ENCODE measurements at places on chromosomes 1 and 21. TPM values are rescaled to one million over a fixed set of nuclear protein-coding genes. Genes with fewer than 3 reads are reported as not detected.

DNA sequence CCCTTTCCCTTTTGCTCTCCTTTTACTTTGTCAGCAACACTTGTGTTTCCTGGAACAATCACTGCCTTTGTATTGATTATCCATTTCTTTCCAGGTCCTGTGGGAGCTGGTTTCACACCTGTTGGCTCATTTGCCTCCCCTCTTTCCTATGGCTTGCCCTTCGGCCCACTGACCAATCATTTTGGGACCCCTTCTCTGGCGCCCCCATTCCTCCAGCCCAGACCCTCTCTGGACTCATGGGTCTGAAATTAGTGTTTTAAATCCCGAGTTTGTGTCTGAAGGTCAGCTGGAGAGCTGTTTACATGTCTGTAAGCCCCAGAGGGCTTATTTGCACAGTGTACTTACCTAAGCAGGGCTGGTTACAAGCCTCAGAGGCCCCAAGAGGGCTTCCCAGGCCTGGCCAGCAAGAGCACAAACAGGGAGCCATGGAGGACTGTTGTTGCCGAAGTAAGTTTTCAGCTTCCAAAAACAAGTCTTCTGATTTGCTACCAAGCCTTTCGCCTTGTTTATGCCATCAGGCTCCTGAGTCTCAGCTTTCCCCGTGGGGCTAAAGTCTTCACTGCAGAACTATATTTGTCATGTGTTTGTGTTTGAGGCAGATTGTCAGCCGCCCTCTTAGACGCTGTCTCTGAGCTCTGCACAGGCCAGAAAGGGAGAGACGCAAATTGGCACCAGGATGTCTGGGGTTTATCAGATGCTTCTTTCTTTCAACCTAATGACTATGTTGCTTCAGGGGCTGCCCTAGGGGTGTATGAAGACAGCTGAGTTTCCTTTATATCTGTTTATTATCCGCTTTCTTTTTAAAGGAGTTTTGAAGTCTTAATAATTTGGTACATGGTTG lies 93.0 kb downstream of the ATP1A1 start:
- no peak for DNase-seq

AUNIP gene
- total RNA-seq = not detected

DNA sequence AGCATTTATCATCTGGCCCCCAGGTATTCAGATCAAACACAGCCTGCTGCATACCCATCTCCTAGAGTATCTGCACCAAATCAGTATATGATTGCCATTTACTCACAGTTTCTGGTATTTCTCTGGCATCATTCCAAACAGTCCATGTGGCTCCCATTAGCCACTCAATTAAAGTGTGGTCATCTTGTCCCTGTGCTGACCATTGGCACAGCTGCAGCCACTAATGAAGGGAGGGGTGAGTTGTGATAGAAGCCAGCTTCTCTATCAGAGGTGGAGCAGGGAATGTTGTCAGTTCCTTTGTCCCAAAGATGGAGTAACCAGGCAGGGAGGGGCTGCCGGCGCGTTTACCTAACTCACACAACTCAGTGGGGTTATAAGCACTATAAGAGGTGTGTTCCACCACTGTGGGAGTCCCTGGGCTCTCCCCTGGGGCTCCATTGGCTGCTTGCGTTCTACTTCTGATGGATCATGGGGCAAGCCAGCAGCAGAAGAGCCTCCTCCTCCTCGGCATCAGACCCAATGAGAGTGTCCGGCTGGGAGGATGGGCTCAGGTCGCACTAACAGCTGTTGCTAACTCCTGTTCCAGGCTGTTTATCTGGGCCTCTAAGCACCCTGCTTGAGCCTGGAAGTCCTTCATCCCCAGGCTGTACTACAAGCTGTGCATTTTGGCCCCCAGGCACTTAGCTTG lies 108.6 kb downstream of the GDAP2 start:
- DNase-seq = no peak

GRCh38 chr1:56863265-56863992 lies 8.8 kb downstream of the C8A start:
- no peak for DNase-seq

DNA sequence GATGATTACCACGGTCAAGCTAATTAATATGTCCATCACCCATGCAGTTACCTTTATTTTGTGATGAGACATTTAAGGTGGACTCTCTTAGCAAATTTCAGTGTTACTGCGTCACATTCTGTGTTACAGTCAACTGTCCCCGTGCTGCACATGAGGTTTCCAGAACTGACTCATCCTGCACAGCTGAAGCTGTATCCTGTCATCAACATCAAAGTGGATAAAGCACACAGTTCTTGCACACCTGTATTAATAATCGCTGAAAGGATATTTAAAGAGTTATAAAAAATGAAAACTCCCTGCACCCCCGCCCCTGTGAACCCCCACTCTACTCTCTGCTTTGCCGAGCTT lies 3.4 kb upstream of the KRTAP10-5 start:
- DNase-seq = no peak

DNA sequence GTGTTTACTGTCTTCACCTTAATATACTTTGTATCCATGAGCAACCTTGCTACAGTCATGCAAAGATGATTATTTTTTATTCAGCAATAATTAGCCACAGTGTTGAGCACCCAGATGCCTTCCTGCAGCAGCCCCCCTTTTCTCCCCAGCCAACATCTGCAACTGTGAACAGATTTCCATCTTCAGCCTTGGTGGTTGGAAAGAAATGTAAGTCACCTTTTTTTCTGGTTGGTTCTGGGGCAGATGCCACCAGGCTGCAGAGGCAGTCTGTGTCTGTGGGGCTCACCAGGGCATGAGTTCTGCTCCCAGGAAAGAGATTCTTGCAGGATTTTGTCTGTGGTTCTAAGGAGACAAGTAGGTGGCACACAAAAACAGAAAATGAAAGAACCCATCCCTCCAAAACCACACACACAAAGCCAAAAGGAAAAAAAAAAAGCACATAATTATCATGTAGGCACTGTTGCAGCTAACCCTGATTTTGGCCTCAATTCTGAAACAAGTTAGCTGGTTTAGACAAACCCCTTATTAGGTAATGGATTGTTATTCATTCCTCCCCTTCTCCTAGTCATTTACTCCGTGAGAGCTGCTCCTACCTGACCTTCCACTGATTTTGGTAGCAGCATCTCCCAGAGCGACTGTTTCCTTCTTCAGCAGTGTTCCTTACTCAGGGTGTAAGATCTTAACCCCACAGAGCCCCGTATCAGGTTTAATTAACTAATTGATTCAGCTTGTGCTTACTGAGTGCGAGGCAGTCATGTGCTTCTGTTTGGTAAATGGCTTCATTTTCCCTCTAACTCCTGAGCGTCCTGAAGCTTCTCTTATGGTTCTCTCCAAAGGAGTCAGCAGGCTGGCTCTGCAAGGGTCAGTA lies 36.5 kb downstream of the GALNT2 start:
- DNase-seq = no peak

SPATA46 gene
- total RNA-seq = not detected

F5 gene
- total RNA-seq = 0.85 TPM

GCSAML gene
- 1.2 TPM for total RNA-seq

DNA sequence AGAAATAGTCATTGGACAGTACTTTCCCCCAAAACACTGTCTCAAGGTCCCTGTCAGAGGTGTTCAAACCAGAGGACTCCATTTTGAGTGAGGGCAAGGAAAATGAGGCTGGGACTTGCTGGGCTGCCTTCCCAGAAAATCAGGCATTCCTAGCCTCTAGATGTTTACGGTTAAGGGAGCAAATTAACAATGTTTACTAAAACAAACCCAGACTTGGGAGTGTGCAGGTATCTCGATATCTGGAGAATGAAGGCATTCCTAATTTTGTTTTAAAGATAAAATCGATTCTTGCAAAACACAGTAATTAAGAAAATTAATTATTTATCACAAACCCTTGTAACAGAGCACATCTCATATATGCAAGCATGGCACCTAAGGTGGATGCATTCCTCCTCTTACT lies 48.9 kb upstream of the CITED4 start:
- DNase-seq = no peak

METTL13 gene
- total RNA-seq = 15.7 TPM

- DNase-seq = no peak
Observed at GRCh38 chr1:210257698-210258529, 25.3 kb downstream of the SERTAD4 start.

GRCh38 chr1:118039170-118039569 lies 109.6 kb downstream of the WDR3 start:
- DNase-seq = no peak

RPTN gene
- not detected for total RNA-seq

LRRC71 gene
- not detected for total RNA-seq

KIF17 gene
- 3.2 TPM for total RNA-seq

INKA2 gene
- 3.8 TPM for total RNA-seq

DNA sequence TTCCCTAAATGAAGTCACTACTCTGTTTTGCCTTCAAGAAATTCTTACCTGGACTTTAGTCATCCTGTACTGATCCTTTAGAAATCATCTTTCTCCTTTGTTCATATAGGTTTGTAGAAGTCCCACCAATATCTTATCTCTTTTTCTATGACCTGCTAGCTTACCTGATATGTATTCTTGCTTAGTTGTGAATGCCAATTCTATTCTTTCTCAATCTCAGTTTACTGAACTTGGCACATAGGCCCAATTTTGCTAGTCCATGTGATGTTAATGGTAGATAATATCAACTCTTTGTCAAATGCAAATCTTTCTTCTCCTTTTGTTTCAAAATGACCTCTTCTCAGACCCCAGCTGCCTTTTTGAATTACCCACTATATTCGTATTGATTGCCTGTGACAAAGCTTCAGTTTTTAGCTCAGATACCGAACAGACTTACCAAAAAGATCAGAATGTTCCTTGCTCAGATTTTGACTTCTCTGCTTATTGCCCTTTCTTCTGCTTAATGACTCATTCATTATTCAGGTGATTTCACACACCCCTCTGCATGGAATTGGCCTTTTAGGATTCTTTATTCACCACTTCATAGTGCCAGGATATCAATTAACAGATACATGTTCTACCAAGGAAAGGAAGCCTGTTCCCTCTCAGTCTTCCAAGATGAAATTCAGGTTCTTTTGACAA lies 20.6 kb downstream of the IPO9 start:
- DNase-seq = no peak

DNA sequence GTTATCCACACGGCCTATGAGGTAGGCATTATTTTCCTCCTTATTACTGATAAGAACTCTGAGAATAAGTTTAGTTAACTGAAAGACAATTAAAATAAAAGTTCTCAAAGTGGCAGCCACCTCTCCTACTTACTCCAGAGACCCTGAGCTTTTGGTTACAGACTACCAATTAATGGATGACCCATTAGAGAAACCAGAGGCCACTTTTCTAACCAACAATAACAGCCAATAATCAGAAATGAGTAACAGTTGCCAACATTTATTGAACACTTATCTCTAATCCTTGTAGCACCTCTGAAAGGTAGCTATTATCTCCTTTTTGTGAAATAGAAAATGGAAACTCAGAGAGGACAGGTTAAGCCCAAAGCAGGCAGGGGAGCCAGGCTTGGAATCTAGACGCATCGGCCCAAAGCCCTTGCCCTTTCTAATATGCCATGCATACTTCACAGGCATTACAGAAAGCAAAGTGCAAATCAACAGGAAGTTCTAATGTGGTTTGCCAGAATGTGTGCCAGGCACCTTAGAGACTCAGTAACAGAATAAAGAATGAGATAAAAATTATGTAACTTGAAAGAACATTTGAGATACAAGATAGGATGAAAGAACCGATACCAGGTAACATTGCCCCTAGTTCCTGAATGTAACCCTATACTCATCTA lies 50.0 kb downstream of the BEND5 start:
- DNase-seq = no peak

DNA sequence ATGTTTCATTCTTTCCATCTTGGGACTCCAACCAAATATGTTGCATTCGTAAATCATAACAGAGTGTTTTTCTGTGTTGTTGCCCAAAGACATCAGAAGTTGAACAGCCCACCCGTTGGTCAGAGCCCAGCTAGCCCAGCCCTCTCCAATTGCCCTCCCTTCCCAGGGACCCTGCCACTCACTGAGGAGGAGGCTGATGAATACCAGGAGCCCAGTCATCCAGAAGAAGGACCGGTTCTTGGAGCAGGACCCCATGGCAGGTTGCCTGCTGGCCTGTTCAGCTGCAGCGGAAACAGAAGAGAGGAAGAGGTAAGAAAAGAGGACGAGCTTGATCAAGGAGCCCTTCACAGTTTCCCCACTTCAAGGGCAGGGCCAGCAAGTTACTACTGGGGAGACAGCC lies 172.2 kb upstream of the ETV3 start:
- DNase-seq = no peak

SH2D2A gene
- total RNA-seq = 0.81 TPM

- DNase-seq = no peak
Observed at GRCh38 chr1:24535021-24535424, 20.9 kb upstream of the NCMAP start.

DNA sequence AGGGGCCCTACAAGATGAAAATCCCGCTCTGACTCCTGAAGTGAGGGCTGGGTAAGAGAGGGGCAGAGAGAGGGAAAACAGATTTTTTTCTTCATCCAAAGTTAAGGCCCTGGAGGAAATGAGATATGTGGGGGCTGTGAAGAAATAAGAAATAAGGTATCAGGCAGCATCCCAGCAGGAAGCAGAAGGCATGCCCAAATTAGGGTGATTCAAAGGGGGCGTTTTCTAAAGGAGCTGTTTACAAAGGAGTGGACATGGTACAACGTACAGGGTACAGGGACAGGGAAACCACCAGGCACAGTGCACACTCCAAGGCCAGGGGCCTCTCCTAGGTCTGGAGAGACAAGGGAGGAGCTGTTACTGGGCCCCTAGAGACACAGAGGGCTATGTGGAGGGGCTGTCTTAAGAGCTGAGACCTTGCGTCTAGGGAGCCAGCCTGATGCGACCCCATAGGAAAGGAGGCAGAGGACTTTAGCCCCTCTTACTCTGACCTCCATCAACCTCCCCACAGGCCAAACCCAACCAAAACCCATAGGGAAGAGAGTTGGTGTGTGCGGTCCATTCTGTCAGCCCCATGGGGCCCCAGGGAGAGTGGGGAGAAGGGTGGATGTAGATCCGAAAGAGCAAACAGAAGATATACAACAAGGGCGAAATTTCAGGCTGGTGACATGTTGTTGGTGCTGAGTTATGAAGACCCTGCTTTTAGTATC lies 38.6 kb downstream of the STYXL2 start:
- DNase-seq = no peak

- no peak for DNase-seq
Observed at GRCh38 chr1:109765896-109766615, 2.3 kb upstream of the EPS8L3 start.

DNA sequence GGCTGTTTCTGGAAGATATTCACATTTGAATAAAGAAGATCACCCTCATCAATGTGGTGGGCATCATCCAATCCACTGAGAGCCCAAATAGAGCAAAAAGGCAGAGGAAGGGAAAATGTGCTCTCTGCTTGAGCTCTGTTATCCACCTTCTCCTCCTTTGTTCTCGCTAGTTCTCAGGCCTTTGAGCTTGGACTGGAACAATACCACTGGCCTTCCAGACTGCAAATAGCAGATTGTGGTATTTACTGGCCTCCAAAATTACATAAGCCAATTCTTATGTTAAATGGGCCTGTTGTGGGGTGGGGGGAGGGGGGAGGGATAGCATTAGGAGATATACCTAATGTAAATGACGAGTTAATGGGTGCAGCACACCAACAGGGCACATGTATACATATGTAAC lies 219.3 kb downstream of the C1orf94 start:
- no peak for DNase-seq

DNA sequence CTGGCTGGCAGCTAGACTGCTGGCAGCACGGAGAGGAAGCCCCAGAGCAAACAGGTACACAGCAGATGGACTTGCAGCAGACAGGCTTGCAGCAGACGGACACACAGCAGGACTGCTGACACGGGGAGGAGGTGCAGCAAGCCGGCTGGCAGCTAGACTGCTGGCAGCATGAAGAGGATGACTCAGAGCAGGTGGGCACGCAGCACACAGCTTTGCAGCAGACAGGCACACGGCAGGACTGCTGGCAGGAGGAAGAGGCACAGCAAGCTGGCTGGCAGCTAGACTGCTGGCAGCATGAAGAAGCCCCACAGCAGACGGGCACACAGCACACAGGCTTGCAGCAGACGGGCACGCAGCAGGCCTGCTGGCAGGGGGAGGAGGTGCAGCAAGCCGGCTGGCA lies 498 bp downstream of the KRTAP10-2 start:
- no peak for DNase-seq

All from thoracic aorta (tissue), 2 donors.